Left hindlimb (tissue), 1 donor: ENCODE measurements at places on chromosomes 4 and X.

GRCh38 chr4:18180122-18180521, 158.6 kb upstream of the LCORL start:
- no peak for DNase-seq

GRCh38 chr4:42678512-42678911, 21.6 kb upstream of the ATP8A1 start:
- no peak for DNase-seq

DNA sequence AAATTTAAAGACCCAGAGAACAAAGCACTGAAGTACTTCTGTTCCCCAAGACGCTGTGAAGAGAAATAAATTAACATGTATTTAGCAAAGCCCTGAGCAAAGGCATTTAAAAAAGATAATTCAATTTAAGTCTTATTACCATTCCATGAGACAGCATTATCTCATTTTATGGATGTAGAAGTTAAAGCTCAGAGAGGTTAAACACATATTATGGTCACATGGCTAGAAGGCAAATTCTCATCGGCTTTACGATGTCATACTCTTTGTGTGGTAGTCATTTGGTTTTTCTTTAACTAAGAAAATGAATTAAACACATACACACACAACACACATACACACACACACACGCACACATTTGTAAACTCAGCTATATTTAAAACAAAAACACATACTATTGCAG, 262.7 kb downstream of the HS3ST1 start:
- no peak for DNase-seq

- DNase-seq: no peak
These were observed 7.9 kb downstream of the TRIM2 start for GRCh38 chr4:153211986-153212728.

DNA sequence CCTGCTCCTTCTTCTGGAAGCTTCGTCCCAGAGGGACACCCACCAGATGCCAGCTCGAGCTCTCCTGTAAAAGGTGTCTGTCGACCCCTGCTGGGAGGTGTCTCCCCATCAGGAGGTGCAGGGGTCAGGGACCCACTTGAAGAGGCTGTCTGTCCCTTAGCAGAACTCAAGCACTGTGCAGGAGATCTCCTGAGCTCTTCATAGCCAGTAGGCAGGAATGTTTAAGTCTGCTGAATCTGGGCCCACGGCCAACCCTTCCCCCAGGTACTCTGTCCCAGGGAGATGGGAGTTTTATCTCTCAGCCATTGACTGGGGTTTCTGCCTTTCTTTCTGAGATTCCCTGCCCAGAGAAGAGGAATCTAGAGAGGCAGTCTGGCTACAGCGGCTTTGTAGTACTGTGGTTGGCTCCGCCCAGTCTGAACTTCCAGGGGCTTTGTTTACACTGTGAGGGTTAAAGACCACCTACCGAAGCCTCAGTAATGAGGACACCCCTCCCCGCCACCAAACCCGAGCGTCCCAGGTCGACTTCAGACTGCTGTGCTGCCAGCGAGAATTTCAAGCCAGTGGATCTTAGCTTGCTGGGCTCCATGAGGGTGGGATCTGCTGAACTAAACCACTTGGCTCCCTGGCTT, 1383.0 kb upstream of the TENM3 start:
- no peak for DNase-seq

DNA sequence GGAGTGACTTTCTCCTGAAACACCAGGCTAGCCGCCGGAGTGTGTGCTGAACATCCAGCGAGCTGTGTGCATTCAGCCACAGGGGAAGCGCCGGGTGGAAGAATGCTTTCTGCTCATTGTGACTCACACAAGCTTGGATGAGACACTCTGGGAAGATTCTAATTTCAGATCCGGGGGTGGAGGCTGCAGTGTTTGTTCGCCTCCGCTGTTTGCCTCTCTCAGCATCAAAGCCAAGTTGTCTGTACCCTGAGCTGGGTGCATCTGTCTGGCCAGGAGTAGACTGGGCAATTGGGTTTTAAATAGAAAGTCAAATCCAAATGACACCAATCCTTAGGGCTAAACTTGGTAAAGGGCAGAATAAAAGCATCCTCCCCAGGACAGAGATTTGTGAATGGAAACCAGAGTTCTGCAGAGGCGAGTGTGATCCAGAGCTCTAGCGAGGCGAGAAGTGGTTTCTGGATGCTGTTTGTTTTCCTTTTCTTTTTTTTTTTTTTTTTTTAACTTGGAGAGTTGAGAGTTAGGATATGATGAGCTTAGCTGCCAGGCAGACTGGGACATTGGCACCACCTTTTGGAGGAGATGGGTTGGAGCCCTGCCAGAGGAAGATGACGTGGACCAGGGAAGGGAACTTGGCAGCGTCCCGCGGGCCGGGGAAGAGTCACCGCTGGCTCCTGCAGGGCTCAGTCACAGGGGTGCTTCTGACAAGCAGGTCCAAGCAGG, 196.0 kb upstream of the PSAPL1 start:
- peak; percentile 69 for DNase-seq

DNA sequence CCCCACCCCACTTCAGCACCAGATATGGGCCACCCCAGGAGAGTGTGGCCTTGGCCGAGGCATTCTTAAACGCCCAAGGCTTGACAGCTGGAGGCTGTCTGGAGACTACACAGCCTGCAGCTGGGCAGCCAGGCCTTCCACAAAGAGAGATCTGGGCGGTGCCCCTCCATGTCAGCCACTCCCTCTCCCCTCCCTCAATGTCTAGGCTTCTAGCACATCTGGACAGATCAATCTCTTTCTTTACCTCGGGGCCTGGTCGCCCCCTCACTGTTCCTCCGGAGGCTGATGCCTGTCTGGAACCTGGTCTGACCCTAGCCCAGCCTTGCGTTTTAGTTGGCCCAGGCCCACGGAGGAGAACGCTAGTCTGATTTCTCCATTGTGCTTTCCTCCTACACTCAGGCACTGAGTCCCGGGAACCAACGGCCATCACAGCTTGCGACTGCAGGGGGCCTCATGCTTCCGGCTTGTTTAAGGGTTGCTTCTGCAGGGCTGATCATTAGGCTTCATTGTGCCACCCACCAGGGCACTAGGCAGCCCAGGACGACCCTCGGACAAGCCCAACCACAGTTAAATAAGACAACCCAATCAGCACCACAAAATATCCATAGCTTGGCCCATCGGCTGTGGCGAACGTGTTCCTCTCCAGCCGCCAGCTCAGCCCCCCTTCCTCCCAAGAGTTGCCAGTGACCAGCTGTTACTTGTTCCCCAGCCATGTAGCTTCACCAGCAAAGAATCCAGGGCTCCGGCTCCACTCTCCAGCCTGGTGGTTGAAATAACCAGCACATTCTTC, 200.6 kb downstream of the BCOR start:
- peak; percentile 63 for DNase-seq

DNA sequence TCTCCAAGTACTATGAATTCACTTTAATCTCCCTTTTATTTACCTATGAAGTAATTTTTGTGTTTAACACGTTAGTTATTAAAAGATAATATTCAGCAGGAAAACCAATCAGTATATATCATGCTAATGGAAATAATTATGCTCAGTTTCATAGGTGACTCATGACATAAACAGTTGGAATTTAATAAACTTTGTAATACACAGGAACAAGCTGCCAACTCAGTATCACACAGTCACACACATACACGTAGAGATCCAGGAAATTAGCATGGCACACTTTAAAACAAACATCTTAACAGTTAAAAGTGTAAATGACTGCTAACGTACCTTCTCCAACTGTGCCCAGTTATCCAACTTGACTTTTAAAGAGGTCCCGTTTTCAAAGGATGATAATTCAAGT, 2.3 kb downstream of the SPATA4 start:
- DNase-seq: no peak

DNA sequence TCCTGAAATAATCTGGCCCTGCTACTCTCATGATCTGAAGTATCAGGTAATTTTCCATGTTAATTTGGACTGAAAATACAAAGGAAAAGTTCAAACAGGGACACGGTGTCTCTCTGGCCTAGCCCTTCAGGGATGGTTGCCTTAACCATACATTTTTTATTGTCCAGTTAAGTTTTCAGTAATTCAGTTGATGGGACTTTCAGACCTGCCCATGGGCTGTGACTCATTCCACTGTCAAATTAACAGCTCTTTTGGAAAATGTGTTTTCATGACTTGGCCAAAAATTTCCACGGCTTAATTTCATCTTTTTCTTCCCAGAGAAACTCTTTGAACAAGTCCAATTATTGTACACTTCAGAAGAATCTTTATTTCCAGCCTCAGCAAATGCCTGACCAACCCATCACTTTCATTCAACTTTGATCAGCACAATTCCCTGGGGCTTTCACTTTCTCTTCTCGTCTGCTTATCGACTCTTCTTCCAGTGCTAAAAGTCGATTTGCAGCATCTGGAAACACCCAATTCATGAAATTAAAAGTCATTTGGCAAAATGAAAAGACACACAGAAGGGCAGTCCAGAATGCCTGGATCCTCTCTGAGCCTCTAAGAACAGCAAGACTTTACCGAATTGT, 293.9 kb downstream of the RAB28 start:
- DNase-seq: no peak

- no peak for DNase-seq
These were observed 138.4 kb downstream of the PARM1 start for GRCh38 chr4:75071317-75071716.

DNA sequence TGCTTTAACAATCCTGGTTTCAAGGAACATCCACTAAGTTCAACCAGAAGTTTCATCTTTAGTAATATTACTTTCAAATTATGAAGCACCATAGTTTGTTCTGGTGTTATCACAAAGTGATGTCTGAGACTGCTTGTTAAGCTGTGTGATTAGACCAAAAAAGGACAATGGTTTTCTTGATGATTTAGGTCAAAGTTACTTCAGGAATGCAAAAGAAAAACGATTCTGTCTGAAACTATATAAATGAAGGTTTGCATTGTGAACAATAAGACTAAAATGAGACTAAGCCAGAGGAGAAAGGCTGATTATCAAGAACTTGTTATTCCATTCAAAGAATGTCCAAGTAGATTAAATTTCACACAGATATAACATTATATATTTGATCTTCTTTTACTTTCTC, 122.4 kb upstream of the ETNPPL start:
- DNase-seq: no peak

- no peak for DNase-seq
These were observed 63.2 kb downstream of the MGST2 start for GRCh38 chr4:139728840-139729239.

GRCh38 chr4:88965053-88965452, 91.9 kb downstream of the FAM13A start:
- DNase-seq: no peak

- DNase-seq: no peak
These were observed 283.3 kb upstream of the DKK2 start for GRCh38 chr4:107319386-107319785.

GRCh38 chr4:31107362-31107761, 387.2 kb downstream of the PCDH7 start:
- no peak for DNase-seq

DNA sequence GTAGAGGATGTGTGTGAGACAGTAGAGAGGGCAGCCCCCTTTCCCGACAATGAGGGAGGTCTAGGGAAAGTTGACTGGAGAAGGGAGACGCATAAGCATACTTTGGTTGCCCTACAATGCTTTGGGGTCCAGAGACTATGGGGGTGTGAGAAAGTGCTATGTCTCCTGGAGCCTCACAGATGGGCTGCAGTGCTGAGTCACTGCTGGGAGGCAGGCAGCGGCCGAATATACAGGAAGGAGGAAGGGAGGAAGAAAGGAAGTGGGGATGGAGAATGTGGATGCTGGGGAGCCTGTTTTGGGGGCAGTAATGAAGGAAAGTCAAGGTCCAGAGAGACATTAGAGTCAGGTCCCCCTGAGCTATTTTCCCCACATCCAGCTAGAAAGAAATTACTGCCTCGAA, 12.7 kb downstream of the DRP2 start:
- no peak for DNase-seq

DNA sequence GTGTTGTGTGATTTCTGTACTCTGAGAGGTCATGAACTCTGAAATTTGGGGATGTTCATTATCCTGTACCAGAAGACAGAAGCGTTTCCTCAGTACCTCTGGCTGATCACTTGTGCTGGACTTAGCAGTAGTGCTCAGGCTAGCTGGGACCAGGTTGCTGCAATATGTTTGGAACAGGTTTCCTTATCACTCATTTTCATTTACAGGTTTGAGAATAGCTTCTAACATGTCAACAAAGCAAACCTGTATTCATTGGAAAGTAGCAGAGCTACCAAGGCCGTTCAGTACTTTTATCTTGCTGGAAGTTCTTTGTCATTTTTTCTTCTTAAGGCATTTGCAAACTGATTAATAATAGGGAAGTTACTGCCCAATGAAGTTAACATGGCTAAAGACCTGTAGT, 242.9 kb upstream of the ANKRD50 start:
- no peak for DNase-seq

GRCh38 chr4:11348449-11349088, 80.1 kb downstream of the HS3ST1 start:
- DNase-seq: no peak

GRCh38 chrX:48791063-48791820, 4.9 kb downstream of the GATA1 start:
- DNase-seq: no peak

DNA sequence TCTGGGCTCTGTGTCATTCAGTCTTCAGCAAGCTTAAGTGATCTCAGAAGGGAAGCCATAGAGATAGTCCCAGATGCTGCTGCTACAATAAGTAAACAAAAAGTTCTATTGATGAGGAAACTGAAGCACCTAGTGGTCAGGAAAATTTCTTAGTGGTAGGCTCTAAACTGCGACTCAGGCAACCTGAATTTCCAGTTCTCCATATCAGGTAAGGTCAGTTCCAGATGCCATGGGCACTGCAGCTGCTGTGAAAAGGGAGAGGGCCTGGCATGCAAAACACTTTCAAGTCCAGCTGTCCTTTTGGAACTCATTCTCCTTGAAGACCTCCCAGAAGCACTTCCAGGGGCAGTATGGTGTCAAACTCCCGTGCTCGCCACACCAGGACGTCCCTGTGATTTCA, 46.2 kb downstream of the REELD1 start:
- DNase-seq: no peak

- DNase-seq: no peak
These were observed 623.5 kb downstream of the FSTL5 start for GRCh38 chr4:161540265-161540664.

DNA sequence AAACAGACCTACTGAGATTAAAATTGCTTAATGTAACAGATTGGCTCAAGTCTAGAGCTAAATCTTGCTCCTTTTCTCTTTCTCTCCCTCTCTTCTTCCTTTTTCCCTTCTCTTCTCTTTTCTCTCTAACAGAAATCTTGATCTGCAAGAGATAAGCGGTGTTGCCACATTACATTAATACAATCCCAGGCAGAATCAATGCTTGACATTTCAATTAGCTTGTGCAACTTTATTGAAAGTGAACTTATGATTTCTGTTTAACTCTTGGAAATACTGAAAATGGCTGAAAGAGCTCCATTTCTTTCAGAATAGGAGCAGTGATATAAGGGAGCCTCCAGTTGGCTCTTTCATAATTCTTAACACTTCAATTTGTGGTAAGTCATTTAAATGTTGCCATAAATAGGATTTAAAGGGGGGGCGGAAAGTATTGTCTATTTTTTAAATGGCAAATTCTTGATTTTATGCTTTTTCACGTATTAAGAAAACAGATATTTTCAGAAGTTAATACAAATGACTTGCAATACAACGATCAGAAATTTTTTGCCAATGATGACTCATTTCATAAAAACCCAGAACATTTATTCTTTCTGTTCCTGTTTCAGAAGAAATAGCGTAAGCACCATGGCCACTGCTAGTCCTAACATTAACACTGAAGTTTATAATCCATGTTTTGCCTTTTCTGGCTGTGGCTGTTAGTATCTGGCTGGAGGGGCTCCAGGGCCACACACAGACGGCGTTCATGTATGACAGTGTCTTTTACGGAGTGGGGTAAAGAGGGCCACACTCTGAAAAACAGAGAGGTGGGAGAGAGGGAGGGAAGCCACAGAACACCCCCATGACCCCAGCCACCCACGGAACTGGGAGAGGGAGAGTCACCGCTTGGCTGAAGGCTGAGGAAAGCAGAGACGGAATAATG, 115.7 kb upstream of the FAT1 start:
- DNase-seq: peak; percentile 36

- DNase-seq: no peak
These were observed 193.2 kb downstream of the SHROOM3 start for GRCh38 chr4:76628251-76628650.
